Right ventricle myocardium inferior (tissue), 1 donor: ENCODE measurements at places on chromosomes 13 and 19.

DNA sequence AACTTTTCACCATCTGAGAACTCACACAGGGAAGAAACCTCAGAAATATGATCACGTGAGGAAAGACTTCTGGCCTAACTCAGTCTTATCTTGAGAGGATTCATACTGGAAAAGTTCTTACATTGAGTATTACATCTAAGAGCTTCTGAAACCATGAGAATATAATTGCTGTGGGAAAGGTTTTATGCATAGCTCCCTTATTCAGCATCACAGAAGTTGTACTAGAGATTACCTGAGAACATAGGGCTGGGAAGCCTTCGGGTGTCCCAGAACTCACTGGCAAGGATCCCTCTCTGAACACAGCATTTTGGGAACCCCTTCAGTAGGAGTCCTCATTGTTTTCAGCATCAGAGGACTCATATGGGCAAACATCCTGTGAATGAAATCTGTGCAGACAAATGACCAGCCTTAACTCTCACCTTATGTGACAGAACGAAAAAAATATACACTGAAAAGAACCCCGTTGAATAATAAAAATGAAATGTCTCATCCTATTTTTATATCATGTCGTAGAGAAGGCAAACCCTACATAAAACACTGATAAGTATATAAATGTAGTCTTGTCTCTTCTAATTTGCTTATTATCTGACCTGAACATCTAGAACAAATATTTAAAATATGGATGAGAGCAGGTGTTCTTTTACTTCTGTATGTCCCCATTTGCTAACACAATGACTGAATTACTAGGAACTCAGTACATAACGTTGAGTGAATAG lies 14.2 kb downstream of the ZNF274 start:
- no peak for DNase-seq

- DNase-seq = peak; percentile 72
Measured at GRCh38 chr19:34484328-34484727, 2.8 kb downstream of the WTIP start.

DNA sequence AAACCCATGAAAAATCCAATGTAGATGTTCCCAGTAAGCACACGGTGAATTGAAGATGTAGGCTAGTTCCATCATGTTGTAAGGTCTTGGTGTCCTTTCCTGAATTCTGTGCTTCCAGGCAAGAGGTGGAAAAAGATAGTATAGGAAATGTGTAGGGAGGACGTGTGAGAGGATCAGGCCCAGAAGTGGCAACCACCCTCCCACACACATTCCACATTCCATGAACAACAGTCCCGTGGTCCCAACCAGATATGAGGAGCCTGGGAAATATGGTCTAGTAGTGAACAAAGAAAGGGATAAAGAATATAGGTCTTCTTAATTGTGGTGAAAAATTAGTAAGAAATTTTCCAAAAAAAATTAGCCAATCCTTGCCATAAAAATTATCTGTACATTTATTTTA lies 1254.2 kb upstream of the SLC10A2 start:
- DNase-seq = no peak

GRCh38 chr13:73254827-73255226 lies 196.0 kb downstream of the KLF5 start:
- DNase-seq = no peak

DNA sequence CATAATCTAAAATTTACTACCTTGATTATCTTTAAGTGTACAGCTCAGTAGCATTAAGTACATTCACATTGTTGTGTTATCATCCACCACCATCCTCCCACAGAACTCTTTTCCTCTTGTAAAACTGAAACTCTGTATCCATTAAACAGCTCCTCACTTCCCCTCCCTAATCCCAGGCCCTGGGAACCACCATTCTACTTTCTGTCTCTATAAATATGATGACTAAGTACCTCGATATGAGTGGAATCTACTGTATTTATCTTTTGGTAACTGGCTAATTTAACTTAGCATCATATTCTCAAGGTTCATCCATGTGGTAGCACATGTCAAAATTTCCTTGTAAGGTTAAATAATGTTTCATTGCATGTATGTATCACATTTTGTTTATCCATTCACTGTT lies 49.0 kb upstream of the POMP start:
- DNase-seq = no peak

DNA sequence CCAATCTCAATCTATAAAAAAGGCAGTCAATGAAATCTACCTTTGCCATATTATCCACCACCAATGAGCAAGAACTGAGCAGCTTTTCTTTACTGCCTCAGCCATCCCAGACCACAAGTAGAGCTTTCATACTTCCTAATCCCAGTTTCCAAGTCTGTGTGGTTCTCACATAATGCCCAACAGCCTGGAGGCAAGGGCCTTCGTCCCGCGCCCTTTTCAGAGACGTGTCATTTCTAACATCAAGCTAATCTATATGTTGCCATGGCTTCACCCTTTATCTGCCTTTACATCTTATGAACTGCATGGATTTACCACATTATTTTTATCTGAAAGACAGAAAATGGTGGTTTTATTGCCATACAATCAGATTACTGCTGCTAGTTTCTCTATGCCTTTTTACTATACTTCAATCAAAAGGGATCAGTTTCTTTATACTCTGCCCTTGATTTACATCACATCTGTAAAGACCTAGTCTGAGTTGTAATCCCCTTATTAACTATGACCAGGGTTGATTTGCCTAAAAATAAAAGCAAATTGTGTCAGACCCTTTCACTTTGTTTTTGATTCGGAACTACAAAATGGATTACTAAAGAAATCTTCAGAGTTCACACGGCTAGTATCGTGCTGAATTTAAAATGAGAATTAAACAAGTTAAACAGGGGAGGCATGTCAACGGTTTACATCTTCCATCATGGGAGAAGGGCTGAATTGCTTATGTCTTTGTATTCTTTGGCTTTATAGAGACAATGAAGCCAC lies 5.9 kb downstream of the EFNB2 start:
- no peak for DNase-seq

- DNase-seq = no peak
Measured at GRCh38 chr19:54955376-54955775, 8.0 kb upstream of the NLRP7 start.

DNA sequence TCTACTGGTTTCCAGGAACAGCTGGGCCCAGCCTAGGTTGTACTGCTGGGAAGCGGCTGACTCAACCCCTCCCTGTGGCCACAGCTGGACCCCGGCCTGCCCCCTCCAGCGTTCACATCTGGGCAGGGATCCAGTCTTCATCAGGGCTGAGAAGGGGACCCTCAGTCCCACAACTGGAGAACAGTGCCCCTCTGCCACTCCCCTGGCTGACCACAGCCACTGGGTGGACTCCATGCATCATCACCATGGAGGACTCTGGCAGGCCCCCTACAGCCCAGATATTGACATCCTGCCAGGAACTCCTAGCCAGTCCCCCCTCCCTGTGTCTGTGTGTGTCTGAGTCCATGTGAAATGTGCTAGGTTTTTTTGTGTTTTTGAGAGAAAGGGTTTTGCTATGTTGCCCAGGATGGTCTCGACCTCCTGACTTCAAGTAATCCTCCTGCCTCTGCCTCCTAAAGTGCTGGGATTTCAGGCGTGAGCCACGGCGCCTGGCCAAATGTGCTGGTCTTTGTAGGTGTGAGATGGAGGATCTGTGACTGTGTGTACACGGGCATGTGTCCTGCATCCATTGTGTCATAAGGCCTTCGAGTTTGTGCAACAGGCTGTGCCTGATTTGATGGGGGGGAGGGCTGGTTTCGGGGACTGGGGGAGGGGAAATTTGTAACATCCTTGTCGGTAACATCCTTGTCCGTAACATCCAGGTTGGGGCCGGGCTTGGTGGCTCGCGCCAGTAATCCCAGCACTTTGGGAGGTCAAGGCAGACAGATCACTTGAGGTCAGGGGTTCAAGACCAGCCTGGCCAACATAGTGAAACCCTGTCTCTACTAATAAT lies 4.0 kb upstream of the HOOK2 start:
- peak; percentile 85 for DNase-seq

- DNase-seq = no peak
Measured at GRCh38 chr13:98798849-98799645, 46.6 kb upstream of the SLC15A1 start.

- DNase-seq = no peak
Measured at GRCh38 chr13:74768521-74769085, 634.4 kb upstream of the KLF12 start.

DNA sequence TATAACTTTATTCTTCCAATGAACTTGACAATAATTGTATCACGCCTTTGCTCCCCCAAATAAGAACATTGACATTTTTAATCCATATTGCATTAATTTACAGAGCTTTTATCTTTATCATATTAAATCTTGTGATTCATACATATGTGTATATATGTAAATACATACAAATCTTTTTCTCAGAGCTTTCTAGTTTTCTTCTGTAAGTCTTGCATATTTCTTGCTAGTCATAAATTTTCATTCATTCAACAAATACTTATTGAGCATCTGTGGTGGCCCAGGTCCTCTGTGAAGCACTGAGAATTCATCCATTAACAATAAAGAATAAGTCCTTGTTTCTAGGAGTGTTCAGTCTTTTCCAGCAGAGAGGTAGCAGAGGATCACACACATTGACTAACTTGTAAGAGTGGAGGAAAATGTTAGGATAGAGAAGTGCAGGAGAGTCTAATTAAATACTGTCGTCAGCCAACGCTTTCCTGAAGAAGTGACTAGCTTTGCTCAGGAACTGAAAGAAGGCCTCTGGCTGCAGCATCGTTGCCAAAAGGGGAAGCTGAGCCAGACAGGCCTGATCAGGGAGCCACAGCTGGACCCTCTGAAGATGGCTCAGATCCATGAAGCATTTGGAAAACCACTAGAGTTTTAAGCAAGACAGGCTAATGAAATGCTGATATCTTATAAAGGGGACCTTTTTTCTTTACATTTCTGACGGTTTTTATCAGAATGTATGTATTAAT lies 38.6 kb upstream of the LAMP1 start:
- DNase-seq = no peak

DNA sequence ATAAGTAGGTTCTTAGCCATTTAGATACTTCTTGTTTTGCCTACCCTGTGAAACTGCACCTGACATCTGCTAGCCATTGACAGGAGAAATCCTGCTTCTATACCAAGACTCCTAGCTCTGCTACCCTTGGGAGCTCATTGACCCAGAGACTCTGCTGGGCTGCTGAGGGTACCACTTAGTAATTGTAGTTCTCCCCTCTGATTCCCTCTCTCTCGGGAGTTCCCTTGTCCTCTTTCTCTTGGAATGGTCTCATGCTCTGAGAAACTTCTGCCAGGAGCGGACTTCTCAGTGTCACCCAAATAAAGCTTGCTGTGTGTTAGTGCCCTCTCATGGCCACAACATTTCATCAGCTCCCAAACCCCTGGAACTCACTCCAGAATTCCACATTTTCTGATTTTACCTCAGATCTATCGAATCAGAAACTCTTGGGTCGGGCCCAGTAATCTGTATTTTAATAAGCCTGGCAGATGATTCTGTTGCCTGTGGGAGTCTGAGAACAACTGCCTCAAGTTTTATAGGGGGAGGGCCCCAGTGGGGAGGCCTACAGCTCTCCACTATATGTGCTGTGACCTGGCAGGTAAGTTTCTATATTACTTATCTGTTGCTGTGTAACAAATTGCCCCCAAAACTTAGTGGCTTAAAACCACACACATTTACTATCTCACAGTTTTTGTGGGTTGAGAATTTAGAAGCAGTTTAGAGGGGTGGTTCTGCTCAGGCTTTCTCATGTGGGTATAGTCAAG lies 221.1 kb downstream of the TDRD3 start:
- no peak for DNase-seq

GRCh38 chr13:40812724-40813445 lies 23.5 kb downstream of the SLC25A15 start:
- DNase-seq = no peak

GRCh38 chr13:39616087-39616694 lies 13.2 kb upstream of the LHFPL6 start:
- DNase-seq = no peak
